ENCODE measurements at places on chromosomes 1 and 21. TPM values are rescaled to one million over a fixed set of nuclear protein-coding genes. Genes with fewer than 3 reads are reported as not detected.

FMO1 gene
- 0.54 TPM for total RNA-seq

TCHH gene
- total RNA-seq: 0.05 TPM

GRCh38 chr1:223815865-223816264, 29.9 kb downstream of the TP53BP2 start:
- DNase-seq: no peak

GRCh38 chr1:28160782-28161266, 15.7 kb downstream of the PTAFR start:
- no peak for DNase-seq

- DNase-seq: no peak
Measured at GRCh38 chr1:145706086-145706664, 993 bp downstream of the PDZK1 start.
